ENCODE measurements at places on chromosomes 13 and 19.

GRCh38 chr13:59303433-59303832 lies 860.3 kb downstream of the DIAPH3 start:
- peak; percentile 10 for DNase-seq

DNA sequence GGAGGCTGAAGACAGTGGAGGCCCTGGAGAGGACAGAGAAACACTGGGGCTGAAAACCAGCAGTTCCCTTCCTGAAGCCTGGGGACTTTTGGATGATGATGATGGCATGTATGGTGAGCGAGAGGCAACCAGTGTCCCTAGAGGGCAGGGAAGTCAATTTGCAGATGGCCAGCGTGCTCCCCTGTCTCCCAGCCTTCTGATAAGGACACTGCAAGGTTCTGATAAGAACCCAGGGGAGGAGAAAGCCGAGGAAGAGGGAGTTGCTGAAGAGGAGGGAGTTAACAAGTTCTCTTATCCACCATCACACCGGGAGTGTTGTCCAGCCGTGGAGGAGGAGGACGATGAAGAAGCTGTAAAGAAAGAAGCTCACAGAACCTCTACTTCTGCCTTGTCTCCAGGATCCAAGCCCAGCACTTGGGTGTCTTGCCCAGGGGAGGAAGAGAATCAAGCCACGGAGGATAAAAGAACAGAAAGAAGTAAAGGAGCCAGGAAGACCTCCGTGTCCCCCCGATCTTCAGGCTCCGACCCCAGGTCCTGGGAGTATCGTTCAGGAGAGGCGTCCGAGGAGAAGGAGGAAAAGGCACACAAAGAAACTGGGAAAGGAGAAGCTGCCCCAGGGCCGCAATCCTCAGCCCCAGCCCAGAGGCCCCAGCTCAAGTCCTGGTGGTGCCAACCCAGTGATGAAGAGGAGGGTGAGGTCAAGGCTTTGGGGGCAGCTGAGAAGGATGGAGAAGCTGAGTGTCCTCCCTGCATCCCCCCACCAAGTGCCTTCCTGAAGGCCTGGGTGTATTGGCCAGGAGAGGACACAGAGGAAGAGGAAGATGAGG lies 1.5 kb downstream of the PPP1R15A start:
- DNase-seq: no peak

- no peak for DNase-seq
Measured at GRCh38 chr19:1907563-1908363, 2.6 kb downstream of the ADAT3 start.

- no peak for DNase-seq
Measured at GRCh38 chr13:66345971-66346370, 884.2 kb downstream of the PCDH9 start.

All from fibroblast of skin of left biceps (primary cell).